ENCODE measurements at places on chromosomes 3 and 15. TPM values are rescaled to one million over a fixed set of nuclear protein-coding genes. Genes with fewer than 3 reads are reported as not detected.

Gene COLQ
- 8.9 TPM for total RNA-seq

DNA sequence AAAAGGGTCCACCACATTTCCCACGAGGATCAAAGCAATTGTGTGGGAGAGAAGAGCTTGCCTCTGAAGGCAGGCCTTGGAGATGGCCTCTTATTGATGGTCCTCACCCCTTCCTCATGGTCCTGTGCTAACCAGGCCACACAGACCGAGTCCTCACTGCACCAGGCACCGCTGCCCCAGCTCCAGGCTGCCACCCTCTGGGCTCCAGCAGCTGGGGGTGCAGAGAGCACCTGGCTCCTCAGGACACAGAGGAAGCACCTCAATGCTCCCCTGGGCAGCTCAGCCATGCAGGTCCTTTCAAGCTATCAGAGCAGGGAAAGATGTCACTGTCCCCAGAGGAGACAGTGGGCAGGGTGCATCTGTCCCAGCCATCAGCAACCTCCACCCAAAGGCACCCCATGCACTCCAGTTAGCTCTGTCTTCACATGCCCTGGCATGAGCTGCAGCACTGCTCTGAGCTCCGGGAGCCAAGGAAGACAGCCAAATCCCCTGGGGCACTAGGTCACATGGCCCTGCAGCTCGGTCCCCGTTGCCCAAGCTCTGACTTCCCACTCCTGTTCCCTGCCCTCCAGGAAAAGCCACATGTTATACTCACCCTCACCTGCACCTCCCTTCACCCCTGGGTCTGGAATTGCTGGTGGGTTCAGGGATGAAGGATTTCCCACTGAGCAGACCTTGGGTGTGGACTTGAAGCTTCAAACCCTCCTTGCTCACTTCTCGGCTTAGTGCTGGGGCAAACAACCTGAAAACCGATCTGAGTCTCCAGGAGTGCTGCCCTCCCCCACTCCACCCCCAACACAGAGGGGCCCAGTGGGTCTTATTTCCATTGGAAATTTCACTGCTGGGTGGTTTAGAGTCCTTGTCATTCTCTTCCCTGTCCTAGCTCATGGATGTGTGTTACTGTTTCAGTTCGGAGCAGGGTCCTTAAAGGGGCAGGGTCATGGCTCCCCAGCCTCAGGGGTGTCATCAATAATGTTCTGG is 32.6 kb downstream of the ALS2CL start:
- peak; percentile 71 for DNase-seq

DNA sequence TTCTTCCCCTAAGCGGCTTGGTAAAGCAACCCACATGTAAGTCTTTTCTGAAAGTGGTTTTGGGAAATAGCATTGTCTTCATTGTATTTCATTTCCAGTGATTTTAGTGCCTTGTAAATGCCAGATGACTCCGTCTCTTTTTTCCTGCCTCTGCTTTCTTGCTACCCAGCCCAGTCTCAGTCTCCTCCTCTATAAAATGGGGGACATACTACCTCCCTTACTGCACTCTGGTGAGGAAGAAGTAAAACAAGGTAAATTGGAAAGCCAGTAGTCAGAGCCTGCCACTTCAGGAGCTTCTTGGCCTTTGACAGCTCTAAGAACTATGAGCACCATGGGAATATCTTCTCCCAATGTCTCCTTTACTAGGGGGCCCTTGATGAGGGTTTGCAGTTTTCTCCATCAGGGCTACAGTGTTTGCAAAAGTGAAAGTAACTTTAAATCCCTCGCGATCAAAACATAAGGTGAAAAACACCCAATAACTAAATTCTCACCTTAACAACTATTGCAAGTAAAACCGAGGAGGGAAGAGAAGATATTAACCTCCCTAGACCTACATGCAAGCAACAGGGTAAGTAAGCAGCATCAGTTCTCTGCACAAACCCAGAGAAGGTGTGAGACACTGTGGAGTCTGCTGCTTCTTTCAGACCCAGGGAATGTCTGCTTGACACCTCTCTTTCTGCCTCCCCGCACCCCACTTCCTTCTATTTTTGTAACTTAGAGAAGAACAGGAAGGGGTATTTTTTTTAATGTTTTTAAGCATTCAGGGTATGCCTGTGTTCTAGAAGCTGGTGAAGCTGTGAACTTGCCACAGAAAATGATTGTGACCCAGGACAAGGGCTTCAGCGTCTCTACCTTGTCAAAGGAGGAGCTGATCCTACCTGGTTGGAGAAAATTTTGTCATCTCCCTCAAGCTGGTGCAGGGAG is 159.1 kb upstream of the EOMES start:
- no peak for DNase-seq

- peak; percentile 61 for DNase-seq
These were observed 759 bp upstream of the TTBK2 start for GRCh38 chr15:42921342-42921731.

GRCh38 chr3:177824190-177824786 is 627.0 kb upstream of the TBL1XR1 start:
- DNase-seq, result no peak

Gene FANCD2OS
- not detected for total RNA-seq

Gene AQP9
- not detected for total RNA-seq

Gene TGFBR2
- total RNA-seq, result not detected

All from Karpas-422 (cell line).